ENCODE measurements at places on chromosomes 7 and 10.

GRCh38 chr10:44978570-44979280, at the start of gene DEPP1:
TSS of gene DEPP1 (minus strand) at chr10:44978809. CDS start at chr10:44978030, 779 bp downstream.
- DNase-seq: peak; percentile 92

- no peak for DNase-seq
Measured at GRCh38 chr10:101570428-101571270, 17.4 kb downstream of the POLL start.

GRCh38 chr7:117780832-117781231, 92.4 kb downstream of the CTTNBP2 start:
- no peak for DNase-seq

GRCh38 chr10:91317541-91317940, 92.6 kb upstream of the HECTD2 start:
- DNase-seq: no peak

DNA sequence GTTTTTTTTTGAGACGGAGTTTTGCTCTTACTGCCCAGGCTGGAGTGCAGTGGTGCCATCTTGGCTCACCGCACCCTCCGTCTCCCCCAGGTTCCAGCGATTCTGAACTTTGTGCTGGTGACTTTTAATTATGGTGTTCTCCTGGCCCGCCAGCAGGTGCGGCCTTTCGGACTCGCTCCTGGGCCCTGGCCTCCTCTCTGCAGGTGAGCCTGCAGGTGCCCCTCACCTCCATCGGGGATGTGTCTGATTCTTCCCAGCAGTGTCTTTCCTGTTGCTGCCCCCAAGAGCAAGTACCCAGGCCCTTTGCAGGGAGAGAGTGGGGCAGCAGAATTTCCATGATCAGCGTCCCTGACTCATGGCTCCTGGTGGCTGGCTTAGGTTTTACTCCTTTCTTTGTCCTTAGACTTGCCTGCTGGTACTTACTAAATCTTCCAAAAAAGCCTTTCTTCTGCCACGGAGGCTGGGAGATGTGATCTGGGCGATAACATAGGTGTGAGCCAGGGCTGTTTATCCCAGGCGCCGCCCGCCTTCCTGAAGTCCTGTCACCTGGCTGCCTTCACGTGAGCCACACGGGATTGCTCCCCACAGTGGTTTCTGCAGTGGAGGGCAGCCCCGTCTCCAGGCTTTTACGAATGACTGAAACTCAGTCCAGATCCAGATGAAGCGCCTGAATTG, 10.7 kb downstream of the WIPI2 start:
- no peak for DNase-seq

DNA sequence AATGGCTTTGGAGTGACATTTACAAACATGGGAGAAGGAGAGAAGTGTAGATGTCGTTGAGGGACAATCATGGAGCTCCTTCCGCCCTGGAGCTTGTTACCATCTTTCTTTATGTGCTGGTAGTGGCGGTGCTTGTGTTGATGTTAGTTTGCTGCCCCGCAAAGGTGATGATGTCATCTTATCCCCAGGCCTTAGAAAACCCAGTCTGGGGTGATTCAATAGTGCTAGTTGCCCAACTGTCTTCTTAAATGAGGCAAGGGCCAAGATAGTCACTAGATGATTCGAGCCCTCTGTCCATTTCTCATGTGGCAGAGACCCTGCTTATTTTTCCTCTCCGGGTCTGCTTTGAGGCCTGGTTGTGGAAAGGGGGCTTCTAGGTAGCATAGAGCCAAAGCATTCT, 277.4 kb downstream of the CCSER2 start:
- no peak for DNase-seq

DNA sequence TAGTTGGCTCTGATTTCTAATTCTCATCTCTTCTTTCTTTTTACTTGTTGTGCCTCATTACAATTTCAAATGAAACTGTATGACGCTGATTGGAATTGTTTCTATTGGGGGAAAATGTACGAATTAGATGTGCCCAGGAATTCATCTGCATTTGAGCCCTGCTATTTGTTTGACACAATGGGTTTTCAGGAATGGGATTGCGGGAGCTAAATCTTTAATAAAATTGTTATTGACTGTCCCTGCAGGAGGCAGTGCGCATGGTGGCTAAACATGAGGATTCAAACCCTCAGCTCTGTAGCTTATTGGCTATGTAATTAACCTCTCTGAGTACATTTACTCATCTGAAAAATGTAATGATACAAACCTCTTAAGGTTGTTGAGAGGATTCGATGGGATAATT, 181.6 kb downstream of the NXPH1 start:
- DNase-seq: no peak

DNA sequence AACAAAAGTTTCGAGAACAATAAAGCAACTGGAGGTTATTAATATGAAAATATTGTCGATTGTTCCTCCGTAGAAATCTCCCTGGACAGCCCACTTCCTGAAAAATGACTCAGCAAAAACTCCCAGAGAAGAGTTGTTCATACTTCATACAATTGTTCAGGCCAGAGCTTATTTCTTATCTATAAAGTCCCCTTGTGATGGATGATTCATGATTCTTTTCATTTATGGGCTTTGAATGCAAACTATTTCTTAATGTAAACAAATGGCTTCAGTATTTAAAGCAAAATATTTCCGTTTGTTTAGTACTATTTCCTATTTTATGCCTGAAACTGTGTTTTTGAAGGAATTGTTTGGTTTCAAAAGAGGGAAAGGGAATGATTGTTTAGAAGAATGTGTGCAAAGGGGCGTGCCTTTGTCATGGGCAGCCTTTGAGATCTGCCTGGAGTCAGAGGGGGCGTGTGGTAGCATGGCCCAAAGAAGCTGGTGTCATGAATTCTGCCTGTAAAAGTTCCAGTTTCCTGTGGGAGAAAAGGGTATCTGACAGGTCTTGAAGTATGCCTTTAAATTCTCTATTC, 26.2 kb upstream of the EXOC6 start:
- no peak for DNase-seq

GRCh38 chr7:4849390-4849789, 12.4 kb downstream of the PAPOLB start:
- no peak for DNase-seq

DNA sequence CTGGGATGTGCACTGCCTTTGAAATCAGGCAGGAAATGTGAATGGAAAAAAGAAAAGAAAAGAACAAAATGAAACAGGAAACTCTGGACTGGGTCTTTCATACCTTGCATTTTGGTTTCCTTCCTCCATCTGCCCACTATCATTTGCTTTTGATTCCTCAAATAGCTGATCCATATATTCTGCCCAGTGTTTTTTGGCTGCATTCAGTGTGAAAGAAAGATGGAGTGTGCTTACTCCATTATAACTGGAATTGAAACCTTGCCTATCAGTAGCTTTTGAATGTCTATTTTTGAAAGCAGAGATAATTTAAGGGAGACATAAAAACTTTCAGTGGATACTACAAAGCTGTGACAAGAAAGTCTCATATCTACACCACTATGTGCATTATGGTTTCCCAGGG, 64.1 kb upstream of the ASAH2 start:
- no peak for DNase-seq

DNA sequence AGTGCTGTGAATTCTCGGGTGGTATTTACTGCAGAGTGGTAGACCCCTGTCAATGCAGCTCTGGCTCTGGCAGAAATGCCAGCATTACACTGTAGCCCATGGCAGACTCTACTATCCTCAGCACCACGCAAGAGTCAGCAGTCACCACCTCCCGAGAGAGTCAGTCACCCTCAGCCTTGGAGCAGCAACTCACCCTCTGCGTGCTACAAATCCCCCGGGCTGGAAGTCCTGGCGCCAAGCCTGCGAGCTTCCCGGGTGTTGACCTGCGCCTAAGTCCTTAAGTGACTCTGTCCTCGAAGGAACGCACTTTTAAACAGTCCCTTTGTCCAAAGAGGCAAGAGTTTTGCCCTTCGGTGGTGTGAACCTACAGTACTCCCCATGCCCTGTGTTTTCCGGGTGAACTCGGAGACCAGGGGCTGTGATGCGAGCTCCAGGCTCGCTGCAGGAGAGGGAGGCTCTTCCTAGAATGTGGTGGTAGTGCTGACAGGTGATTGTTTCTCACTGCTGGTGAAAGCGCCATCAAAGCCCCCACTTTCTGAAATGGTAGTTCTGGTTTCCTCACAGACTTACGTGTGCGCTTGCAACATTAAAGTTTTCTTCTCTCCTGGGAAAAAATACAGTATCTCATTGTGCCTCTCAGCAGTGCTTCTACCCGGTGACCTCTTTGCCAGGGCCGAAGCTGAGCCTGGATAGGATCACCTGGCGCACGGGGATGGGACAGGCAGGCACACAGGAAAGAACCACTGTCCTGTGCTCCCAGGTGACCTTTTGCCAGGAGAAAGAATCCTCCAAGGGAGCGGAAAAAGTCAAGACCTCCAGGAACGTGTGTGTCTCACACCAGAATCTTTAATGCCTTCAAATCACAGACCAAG, 33.1 kb upstream of the MBL2 start:
- DNase-seq: no peak

GRCh38 chr10:86357041-86357440, 9.6 kb downstream of the GRID1 start:
- no peak for DNase-seq

- DNase-seq: no peak
Measured at GRCh38 chr10:96410296-96410695, 51.5 kb upstream of the OPALIN start.

DNA sequence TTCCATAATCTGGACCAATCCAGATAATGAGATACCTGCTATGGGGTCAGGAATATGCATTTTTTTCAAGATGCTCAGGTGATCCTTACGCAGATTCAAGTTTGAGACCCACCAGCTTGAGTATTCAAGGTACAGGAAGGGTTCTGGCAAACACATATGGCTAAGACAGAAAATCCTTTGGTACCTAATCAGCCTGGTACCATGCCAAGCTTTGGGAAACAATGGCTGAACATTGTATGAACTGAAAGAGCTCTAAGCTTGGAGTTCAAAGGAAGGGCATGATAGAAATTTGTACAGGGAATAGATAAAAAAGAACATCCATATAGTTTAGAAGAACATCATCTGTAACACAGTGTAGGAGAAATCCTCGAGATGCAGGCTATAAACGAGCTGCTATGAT, 382.7 kb downstream of the THSD7A start:
- DNase-seq: no peak

- no peak for DNase-seq
Measured at GRCh38 chr7:41169317-41169716, 533.6 kb downstream of the INHBA start.

GRCh38 chr7:152336754-152337368, 98.9 kb downstream of the KMT2C start:
- DNase-seq: no peak
